ENCODE measurements at places on chromosomes 2 and 18. TPM values are rescaled to one million over a fixed set of nuclear protein-coding genes. Genes with fewer than 3 reads are reported as not detected.
A peak's percentile ranks its signal among the peaks of the same experiment; 100 is the strongest.

DNA sequence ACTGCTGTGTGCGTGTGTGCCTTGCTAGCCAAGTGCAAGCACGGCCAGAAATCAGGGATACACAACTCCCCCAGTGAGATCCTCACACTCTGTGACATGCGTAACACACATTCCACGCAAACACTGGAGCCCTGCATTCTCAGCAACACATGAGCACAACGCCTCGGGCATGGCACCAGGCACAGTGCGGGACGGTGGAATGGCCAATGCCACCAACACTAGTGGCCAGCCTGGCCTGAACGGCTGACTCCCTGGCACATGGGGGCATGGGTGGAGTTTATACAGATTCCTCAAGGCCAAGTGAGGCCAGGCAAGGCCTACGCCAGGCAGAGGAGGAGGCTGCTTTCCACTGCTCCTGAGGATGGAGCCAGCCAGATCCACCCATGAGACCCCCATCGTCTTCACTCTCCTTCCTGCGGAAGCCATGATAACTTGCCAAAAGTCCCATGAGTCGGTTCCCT, 56.2 kb downstream of the ANKMY1 start:
- DNase-seq = peak; percentile 53
- H3K36me3 ChIP-seq = no peaks in the 10 kb centered on the region
- no peak overlapping the region for H3K4me3 ChIP-seq
- no peaks in the 10 kb centered on the region for H3K27me3 ChIP-seq
- no peak overlapping the region for H3K27ac ChIP-seq

GRCh38 chr2:38546064-38546463, 56.7 kb downstream of the HNRNPLL start:
- no peak overlapping the region for H3K4me3 ChIP-seq
- H3K27me3 ChIP-seq = no peaks in the 10 kb centered on the region
- no peak for DNase-seq

DNA sequence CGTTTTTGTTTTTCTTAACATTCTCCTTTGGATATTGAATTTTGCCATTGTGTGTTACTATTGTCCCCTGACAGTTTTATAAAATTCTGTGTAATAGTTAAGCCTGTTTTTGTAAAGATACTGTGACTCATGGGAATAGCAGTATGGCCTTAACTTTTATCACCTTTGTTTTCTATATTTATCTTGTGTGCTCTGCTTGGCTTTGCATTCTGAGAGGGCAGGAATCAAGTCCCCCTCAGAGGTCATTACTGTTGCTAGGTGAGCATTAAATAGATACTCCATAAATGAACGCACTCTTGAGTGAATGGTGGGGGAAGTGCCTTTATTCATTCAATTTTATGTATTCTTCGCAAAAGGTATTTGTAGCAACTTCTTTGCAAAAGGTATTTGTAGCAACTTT, 160.0 kb downstream of the PHLPP1 start:
- H3K27ac ChIP-seq = no peak overlapping the region
- no peaks in the 10 kb centered on the region for H3K36me3 ChIP-seq
- no peak overlapping the region for H3K4me3 ChIP-seq
- no peak for DNase-seq
- no peaks in the 10 kb centered on the region for H3K4me1 ChIP-seq
- H3K27me3 ChIP-seq = no peaks in the 10 kb centered on the region

DNA sequence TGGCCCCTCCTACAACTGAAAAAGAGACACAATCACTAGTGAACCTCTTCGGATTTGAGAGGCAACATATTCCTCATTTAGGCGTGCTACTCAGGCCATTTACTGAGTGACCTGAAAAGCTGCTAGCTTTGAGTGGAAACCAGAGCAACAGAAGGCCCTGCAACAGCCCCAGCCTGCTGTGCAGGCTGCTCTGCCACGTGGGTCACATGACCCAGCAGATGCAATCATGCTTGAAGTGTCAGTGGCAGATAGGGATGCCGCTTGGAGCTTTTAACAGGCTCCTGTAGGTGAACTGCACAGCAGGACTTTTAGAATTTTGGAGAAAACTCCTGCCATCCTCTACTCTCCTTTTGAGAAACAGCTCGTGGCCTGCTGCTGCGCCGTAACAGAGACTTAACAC, 578.6 kb upstream of the RAB6C start:
- H3K27me3 ChIP-seq = no peaks in the 10 kb centered on the region
- no peak overlapping the region for H3K27ac ChIP-seq
- H3K36me3 ChIP-seq = no peaks in the 10 kb centered on the region
- no peaks in the 10 kb centered on the region for H3K4me1 ChIP-seq
- no peak for DNase-seq

DNA sequence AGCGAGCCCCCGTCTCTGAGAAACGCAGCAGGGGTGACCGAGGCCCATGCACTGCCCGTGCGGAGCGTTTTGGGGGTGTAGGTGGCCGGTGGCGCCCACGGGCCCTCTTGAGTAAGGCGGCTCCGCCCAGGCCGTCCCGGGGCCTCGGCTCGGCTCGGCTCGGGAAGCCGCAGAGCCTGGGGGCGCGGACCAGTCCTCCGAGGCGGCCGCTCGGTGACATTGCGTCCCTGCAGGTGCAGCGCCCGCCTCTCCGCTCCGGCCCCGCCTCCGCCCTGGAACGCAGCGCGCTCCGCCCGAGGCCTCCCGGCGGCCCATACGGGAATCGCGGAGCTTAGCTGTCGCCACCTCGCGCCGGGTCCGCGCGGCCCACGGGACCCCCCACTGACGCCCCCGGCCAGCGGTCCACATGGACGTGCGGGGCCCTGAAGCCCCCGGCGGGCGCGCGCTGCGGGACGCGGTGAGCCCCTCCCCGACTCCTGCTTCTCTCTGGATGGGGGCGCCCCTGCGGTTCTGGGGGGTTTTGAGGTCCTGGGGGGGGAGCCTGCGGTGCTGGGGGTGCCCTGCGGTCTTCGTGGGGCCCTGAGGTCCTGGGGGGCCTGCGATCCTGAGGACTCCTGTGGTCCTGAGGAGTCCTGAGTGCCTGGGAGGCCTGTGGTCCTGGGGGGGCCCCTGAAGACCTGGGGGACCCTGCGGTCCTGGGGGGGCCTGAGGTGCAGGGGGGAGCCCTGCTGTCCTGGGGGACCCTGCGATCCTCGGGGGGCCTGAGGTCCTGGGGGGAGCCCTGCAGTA, at the start of gene HSBP1L1:
HSBP1L1 (plus strand) TSS at position 314 of the 789 bp plus-strand sequence; CDS start at position 407, 93 bp downstream.
- no peaks in the 10 kb centered on the region for H3K4me1 ChIP-seq
- DNase-seq = peak; percentile 71
- H3K27ac ChIP-seq = peak within 1 kb of the TSS; percentile 77
- no peaks in the 10 kb centered on the region for H3K27me3 ChIP-seq

GRCh38 chr18:59646228-59646962, 50.8 kb downstream of the CCBE1 start:
- no peak for DNase-seq
- no peaks in the 10 kb centered on the region for H3K4me1 ChIP-seq
- no peak overlapping the region for H3K4me3 ChIP-seq
- no peaks in the 10 kb centered on the region for H3K27me3 ChIP-seq

- H3K36me3 ChIP-seq = no peaks in the 10 kb centered on the region
- no peak overlapping the region for H3K4me3 ChIP-seq
- H3K27ac ChIP-seq = peak overlapping the region; percentile 55
- H3K4me1 ChIP-seq = peaks cover 41% of the 10 kb centered on the region
Measured at GRCh38 chr2:172334988-172335387, 92.4 kb upstream of the ITGA6 start.

GRCh38 chr2:170247882-170248393, 70.0 kb downstream of the MYO3B start:
- no peak overlapping the region for H3K4me3 ChIP-seq
- H3K4me1 ChIP-seq = no peaks in the 10 kb centered on the region
- H3K27me3 ChIP-seq = no peaks in the 10 kb centered on the region
- no peak for DNase-seq
- no peaks in the 10 kb centered on the region for H3K36me3 ChIP-seq

DNA sequence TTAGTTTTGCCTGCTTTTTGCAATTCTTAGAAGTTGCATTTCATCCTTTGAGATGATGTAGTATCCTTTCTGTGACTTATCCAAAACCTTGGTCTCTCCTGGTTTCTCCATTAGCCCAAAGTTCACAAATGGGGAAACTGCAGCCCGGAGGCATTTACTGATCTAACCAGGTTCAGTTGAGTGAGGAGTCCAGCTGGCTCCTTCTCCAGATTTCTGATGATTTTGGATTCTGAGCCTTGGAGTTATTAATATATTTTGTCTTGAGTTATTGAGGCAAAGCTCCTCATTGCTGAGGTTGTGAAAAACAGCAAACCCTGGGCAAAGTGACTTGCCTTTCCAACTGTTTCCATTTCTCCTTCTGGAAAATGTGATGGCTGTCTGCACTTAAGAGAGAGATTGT, 1.7 kb downstream of the SLC1A4 start:
- H3K36me3 ChIP-seq = no peaks in the 10 kb centered on the region
- H3K4me1 ChIP-seq = peaks cover 6% of the 10 kb centered on the region
- DNase-seq = no peak
- no peak overlapping the region for H3K27ac ChIP-seq
- peak overlapping the region; percentile 64 for H3K4me3 ChIP-seq

DNA sequence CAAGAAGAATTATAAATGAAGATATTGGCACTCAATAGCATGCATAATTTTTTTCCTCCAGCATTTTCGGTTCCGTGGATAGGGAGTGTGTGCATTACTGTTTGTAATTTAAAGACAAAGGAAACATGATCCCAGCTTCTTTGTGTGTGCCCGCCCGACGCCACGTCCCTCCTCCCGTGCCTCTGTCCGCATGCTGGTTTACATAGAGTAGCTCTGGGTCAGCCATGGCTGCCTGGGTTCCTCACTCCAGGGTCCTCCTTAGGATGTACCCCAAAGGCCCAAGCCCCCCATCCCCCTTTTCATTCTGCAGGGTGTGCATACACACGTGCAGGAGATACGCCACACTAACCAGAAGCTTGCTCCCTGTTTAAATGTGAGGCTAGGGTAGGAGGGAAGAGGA, 214.7 kb downstream of the KLHL29 start:
- no peak for DNase-seq
- no peak overlapping the region for H3K4me3 ChIP-seq
- H3K36me3 ChIP-seq = no peaks in the 10 kb centered on the region

DNA sequence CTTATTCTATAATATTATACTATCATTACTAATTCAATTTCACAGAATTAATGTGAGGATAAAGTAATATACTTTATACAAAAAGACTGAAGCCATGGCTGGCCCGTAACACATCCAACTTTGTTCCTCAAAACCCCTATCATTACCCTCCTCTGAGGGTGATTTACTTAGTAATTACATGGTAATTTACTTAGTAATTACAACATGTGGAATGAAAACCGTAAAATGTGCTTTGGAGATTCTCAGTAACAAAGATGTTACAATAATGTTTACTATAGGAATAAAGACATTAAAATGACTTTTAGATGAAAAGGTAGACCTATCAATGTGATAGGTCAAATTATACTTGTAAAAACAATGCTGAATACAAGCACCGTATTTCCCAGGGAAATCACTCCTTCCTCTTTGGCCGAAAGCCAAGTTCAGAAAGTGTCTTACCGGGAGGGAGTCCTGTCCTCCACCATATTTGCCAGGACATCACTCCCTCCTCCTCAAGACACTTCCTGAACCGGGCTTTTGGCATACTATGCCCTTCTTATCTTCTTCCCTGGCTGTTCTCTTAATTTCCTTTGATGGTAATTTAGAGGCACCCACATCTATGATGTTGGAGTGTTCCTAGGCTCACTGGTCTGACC, 1047.8 kb downstream of the SOCS6 start:
- no peak overlapping the region for H3K4me3 ChIP-seq
- no peak for DNase-seq
- no peaks in the 10 kb centered on the region for H3K4me1 ChIP-seq
- H3K27me3 ChIP-seq = no peaks in the 10 kb centered on the region

GRCh38 chr2:160924936-160925353, 235.3 kb upstream of the TANK start:
- no peak overlapping the region for H3K4me3 ChIP-seq
- no peaks in the 10 kb centered on the region for H3K36me3 ChIP-seq
- no peaks in the 10 kb centered on the region for H3K27me3 ChIP-seq
- DNase-seq = no peak
- H3K27ac ChIP-seq = no peak overlapping the region

DNA sequence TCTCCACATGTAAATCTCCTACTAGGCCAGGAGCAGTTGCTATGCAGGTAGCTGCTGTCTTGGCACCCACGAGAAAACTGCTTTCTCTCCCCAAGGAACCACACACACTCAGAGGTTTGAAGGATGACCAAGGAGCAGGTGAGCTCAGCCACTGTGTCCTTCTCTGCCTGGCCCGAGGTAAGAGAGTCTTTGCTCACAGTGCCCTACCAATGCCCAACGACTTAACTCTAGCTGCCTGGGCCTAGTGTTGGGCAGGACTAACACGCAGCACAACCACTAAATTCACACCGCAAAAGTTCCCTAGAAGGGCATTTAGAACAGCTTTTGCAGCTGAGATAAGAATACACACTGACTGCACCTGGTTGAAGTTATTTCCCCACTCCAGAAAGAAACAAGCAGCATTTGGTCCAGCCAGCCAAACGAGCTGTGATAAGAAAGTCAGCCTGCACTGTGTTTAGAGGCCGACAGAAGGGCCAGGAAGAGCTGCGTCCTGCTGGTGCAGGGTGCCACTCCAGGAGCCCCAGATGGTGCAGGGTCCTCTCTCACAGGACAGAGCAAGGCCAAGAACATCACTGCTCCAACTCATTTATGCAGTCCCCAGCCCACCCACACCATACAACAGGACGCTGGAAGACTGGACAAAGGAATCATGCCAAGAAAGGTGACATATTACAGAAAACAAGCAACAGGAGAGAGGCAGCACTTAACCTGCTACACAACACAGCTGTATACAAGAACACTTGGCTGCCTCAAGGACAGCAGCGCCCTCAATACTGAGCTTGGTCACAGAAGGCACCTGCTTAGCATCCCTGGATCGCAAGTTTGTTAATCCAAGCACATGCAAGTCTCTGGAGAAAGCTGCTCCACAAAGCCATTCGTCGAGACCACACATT, 12.5 kb downstream of the HDLBP start:
- no peak overlapping the region for H3K4me3 ChIP-seq
- H3K27ac ChIP-seq = no peak overlapping the region
- no peak for DNase-seq
- no peaks in the 10 kb centered on the region for H3K27me3 ChIP-seq
- no peaks in the 10 kb centered on the region for H3K36me3 ChIP-seq

DNA sequence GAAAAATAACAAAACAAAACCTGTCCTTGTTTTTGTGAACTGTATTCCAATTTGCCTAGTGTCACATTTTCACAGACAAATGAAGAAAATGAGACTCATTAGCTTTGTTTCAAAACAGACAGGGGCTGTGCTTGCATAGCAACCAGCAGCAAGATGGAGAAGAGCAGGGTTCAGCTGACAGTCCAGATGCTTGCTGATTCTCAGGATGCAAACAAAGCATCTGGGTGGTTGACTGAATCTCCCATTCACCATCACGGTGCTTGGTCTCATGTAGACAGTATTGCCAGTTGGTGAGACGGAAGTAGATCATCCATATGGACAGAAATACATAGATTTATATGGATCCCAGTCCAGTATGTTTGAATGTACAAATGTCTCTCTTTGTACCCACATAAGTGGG, 326.8 kb downstream of the CCDC85A start:
- no peak overlapping the region for H3K4me3 ChIP-seq
- H3K27me3 ChIP-seq = no peaks in the 10 kb centered on the region
- H3K4me1 ChIP-seq = no peaks in the 10 kb centered on the region
- no peak overlapping the region for H3K27ac ChIP-seq

- H3K36me3 ChIP-seq = no peaks in the 10 kb centered on the region
- no peaks in the 10 kb centered on the region for H3K27me3 ChIP-seq
- H3K4me1 ChIP-seq = peaks cover 9% of the 10 kb centered on the region
- no peak for DNase-seq
- H3K4me3 ChIP-seq = no peak overlapping the region
Measured at GRCh38 chr2:134169788-134170187, 84.1 kb upstream of the MGAT5 start.

COLEC11 gene
- total RNA-seq = 2.4 TPM

SCYGR8 gene
- total RNA-seq = not detected

CXCR1 gene
- 0.59 TPM for total RNA-seq

IL1A gene
- total RNA-seq = not detected

All from pancreas (tissue), 10 donors.